ENCODE measurements at places on chromosomes 7 and 10. TPM values are rescaled to one million over a fixed set of nuclear protein-coding genes. Genes with fewer than 3 reads are reported as not detected.

DNA sequence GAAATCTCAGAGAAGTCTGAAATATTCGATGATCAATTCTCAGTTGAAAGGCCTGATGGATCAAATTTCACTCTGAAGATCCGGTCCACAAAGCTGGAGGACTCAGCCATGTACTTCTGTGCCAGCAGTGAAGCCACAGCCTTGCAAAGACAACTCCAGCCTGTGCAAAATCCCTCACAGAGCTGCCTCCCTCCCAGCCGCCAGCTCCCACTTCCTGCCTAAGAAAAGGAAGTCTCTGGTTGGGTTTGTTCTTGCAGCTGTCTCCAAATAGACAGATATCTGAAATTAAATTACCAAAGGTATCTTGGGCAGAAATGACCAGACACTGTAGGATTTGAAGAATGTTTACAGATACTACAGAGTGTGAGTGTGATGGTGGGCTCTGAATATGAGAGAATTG is 43.4 kb upstream of the PRSS58 start:
- DNase-seq: no peak

- DNase-seq: no peak
Measured at GRCh38 chr7:18499407-18500177, 4.0 kb downstream of the HDAC9 start.

GRCh38 chr7:157854066-157854891 is 517.5 kb downstream of the DNAJB6 start:
- DNase-seq: no peak

GRCh38 chr10:61478621-61479312 is 25.6 kb upstream of the TMEM26 start:
- no peak for DNase-seq

DNA sequence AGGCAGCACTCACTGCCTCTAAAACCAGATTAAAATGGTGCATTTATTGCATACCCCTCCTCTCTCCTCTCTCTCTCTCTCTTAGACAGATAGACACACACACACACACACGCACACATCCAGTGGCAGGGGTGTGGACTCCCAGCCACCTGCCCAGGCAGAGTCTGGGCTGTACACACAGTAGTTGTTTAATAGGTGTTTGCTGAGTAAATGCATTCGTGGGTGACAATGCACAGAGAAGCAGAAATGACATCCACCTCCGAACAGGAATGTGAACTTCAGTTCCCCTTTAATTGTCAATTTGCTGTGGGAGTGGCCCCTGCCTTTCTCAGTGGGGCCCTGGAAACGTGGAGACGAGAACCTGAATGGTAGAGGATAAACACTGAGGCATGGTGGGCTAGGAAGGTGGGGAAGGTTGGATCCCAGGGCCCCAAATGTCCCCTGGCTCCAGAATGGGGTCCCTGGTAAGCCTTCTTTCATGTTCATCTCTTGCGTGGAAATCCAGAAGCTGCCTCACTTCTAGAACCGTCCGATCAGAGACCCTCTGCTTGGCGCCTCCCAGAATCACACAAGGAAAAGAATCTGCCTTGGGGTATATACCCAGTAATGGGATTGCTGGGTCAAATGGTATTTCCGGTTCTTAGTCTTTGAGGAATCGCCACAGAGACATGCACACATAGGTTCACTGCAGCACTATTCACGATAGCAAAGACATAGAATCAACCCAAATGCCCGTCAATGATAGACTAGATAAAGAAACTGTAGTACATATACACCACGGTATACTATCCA is 58.5 kb upstream of the ECHDC3 start:
- no peak for DNase-seq

- DNase-seq: no peak
Measured at GRCh38 chr10:48491392-48492139, 113.3 kb downstream of the ARHGAP22 start.

DNA sequence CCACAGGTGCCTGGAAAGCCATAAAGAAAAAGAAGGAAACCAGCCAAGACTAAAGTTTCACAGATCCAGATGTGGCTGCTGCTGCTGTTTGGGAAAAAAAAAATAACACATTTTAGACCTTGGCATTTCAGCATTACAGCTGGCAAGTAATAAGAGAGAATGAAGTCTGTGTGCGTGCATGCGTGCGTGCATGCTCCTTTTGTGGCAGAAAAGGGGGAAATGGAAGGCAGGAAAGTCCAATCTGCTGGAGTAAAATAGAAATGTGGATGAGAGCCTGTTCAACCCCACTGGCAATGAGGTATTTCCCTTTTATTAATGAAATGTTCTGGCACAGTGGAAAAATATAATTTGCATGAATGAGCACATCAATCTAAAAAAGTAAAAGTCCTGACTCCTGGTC is 137.0 kb upstream of the SEMA3A start:
- DNase-seq: no peak

- no peak for DNase-seq
Measured at GRCh38 chr7:80830584-80831285, 88.1 kb downstream of the SEMA3C start.

- DNase-seq: no peak
Measured at GRCh38 chr7:76346097-76346496, 12.7 kb downstream of the YWHAG start.

DNA sequence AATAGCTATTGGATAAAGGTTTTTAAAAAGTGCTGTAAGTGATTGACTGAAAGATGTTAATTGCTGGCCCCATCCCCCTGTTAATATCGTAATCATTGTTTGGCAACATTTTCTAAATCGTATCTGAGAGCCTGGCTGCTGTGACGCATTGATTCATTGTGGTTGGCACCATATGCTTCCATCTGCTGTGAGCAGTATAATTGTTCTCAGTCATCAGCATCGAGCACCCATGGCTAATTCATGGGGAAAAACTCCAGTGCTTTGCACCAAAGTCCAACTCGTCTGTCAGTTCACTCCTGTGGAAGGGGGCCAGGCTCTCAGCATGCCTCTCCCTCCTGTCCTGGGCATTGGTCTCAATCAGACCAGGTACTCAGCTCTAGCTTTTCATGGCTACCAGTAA is 205.2 kb downstream of the STK31 start:
- no peak for DNase-seq

GRCh38 chr10:91694170-91694794 is 61.4 kb upstream of the PPP1R3C start:
- DNase-seq: no peak

DNA sequence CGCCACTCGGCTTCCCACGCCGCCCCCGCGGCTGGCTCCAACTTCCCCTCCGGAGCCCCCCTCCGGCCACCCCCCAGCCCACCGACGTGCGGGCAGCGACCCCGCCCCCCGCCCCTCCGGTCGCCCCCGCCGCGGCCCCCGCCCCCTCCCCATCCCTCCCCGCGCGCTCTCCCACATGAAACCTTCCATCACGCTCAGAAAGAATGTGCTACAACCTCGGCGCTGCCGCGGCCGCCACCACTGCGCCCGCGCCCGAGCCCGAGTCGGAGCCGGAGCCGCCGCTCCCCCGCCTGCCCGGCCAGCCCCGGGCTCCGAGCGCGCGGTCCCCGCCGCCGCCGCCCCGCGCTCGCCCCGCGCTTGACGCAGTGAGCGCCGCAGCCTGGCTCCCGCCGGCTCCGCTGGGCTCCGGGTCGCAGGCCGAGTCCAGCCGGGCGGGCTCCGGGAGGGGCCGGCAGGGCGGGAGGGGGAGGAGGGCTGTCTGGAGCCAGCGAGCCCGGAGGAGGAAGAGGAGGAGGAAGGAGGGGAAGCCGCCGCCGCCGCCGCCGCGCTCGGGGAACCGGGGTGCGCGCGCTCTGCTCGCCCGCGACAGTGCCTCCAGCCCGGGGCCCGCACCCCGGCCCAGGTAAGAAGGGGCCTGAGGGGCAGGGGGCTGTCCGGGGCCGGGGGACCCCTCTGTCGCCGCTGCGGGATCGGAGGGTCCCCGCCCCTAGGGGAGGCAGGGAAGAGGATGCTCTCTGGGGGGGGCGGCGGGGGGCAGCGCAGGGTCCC is 4.3 kb upstream of the ELFN1 start:
- DNase-seq: no peak

ZFAND4 gene
- 9.5 TPM for total RNA-seq

DNA sequence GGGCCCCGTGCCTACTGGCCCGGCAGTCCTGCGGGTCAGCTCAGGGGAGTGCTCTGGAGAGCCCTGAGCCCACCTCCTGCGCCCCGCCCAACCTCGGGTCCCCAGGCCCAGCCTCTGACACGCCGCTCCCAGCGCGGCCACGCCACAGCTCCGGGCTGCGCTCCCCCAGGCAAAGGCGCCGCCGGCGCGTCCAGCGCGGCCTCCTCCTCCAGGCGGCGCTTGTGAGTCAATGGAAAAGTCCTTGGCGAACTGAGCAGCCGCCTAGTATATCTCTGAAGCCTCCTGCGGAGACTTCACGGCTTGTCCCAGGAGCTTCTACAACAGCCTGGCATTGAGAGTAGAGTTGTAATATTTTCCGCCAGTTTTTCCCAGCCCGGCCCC is 29.5 kb upstream of the BMS1 start:
- DNase-seq: no peak

GRCh38 chr7:23700046-23700445 is 10.0 kb upstream of the STK31 start:
- DNase-seq: no peak

DNA sequence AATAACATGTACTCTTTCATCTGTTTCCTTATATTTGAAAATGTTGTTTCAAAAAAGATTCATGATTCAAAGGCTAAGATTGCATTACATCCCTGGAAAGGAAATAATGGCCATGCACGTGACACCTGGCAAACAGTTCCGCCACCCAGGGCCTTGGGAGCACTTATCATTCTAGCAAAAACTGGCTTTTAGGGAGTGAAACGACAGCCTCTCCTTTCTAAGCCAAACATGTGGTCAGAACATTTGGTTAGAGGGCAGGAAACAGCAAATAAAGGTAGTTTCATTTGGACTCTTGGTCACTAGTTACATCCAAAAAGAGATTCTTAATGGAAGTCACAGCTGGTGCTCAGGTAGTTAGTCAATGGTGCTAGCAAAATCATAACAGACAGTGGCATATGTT is 83.5 kb downstream of the FAS start:
- DNase-seq: no peak

- no peak for DNase-seq
Measured at GRCh38 chr7:43553999-43554398, 28.9 kb upstream of the STK17A start.

Measured in epithelial cell of proximal tubule (primary cell).